CD8-positive, alpha-beta memory T cell (primary cell): ENCODE measurements at places on chromosomes 2 and 18.

DNA sequence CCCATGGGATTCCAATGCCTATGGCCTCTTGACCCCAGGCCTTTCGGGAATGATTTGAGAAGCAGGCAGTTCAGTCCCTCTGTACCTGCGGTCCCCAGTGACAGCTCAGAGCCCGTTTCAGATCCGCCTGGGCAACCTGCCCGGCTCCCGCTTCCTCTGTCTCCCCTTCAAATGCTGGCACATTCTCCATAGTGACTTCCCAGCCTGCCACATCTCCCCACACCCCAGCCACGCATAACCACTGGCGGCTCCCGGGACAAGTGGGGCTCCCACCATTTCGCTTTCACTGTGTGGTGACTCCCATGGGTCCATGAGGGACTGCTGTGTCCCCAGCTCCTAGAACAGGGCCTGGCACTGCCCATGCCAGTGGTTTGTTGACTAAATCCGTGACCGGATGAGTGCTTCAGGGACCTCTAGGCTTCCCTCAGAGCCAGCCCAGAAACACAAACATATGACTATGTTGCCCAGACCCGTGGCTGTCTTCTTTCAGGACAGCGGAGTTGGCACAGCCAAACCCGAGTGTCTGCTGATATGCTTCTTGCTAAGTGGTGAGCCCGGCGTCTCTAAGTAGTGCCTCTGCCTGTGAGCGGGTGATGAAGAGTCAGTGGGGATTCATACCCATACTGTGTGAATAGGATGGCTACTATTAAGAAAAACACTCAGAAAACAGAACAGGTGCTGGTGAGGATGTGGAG, 91.2 kb downstream of the GLI2 start:
- DNase-seq, result no peak

DNA sequence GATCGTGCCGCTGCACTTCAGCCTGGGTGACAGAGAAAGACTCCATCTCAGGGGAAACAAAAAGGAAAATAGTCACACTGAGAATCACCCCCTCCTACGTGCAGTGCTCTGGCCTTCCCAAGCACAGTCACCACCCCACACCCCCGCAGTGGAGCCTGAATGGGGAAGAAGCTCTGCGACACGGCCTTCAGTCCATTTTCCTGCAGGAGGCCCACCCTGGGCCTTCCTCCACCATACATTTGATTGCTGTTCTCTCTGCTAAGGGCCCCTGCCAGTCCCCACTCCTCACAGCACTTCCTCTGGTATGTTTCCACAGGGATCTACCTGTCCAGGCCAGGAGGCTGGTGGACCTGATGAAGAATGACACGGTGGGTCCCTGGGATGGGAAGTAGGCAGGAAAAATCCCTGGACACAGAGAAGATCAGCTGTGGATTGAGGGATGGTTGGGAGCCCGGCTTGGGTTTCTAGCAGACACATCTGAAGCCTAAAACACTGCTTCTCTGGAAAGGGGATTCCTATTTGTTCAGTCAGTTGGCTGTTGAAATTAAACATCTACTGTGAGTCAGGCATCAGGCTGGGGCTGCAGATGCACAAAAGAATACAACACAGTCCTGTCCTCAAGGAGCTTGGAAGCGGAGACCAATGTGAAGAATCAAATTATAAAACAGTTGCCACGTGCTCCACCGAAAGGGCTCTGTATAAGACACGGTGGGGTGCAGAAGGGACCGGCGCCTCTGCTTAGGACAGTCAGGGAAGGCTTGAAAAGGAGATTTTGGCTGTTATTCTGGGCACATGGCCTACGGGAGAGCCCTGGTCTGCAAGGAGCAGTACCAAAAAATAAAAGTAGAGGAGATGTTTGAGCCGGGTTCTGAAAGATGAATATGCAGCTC, 82.2 kb downstream of the PLB1 start:
- DNase-seq, result no peak

DNA sequence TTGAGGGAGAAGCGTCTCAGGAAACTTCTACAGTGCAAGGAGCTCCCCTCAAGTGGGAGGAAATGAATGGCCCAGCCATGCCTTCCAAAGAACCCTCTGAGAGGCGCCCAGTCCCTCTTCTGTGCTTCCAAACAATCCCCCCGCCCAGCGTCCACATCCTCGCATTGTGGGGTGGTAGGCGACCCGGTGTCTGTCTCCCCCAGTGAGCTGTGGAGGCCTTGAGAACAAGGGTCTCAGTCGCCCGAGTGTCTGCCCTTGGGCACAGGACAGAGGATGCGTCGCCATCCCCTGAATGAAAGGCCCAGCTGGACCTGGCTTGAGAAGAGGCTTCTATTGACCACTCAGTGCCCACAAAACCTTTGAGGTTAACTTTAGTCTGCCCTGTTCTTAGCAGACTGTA, 29.7 kb downstream of the INPP5D start:
- DNase-seq, result peak; percentile 20

- no peak for DNase-seq
Observed at GRCh38 chr2:133817680-133818566, 249.7 kb upstream of the NCKAP5 start.

GRCh38 chr18:49061991-49062831, 111.4 kb upstream of the SMAD7 start:
- no peak for DNase-seq

GRCh38 chr2:65377556-65378192, 54.7 kb downstream of the SPRED2 start:
- no peak for DNase-seq

DNA sequence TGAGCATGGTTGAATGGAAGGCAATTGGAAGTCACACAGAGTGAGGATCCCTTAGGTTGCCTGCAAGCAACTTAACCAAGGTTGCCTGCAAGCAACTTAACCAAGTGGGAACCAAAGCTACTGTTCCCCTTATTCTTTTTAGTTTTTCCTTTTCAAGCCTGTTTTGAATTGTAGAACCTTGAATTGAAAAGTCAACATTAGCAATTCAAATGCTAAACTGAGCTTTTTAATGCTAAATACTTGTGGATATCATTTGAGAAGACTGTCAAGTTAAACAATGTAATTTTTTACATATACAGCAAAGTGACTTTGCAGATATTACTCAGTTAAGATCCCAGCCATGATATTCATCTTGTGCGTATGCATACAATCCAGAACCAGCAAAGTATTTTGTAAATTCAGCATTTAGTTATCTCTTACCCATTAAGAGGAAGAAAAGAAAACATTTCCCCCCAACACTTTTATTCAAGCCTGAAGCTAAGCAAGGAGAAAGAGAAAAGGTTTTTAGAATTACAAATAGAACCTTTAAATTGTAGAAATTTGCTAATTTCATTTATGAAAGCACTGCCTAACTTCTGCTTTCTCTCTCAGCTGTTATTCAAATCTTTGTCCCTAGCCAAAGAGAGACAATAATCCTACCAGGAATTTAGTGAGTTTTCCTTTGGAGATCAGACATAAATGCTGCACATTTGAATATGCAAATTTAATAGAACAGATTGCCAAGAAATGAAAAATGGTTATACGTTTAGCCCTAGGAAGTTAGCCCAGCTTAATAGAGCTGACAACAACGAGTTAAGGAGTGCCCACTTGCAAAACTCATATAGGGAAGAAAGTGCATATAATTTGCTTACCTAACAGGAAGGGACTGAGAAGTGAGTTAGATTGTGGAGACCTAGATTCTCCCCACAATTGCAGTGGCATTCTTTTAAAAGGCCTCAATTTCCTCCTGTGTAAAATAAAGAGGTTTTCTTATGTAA, 643.2 kb upstream of the PIK3C3 start:
- DNase-seq, result no peak

- no peak for DNase-seq
Observed at GRCh38 chr18:75047240-75047961, 161.5 kb downstream of the PTGR3 start.

DNA sequence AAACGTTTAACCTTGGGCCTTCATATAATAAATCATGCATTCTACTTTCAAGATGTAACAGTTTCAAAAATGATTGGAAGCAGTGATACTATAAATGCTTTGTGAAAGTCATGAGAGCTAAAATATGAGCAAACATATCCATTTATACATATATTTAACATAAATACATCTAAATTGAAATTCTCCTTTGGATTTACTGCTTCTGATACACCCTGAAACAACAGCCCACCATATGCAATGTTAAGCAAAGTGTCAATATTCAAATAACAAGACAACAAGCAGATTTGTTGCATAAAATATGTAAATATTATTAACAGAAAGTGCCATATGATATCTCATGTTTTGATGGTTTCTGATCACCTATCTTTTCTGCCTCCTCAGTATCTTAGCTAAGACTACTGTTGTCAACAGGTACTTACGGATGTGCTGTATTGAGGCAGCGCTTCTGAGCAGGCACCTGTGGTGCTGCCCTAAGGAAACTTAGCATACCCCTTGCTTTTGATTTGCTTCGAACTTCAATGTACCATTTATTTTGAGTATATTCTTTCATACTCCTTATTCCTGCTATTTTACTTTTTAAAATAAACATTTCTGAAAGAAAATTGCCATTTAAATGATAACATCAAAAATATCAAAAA, 6.1 kb downstream of the FIGN start:
- no peak for DNase-seq

GRCh38 chr18:45998244-45998643, 31.1 kb upstream of the EPG5 start:
- no peak for DNase-seq

- no peak for DNase-seq
Observed at GRCh38 chr18:79850731-79851130, 53.0 kb downstream of the KCNG2 start.

GRCh38 chr2:8116661-8117060, 565.2 kb upstream of the ID2 start:
- no peak for DNase-seq

GRCh38 chr2:238449909-238450417, 23.2 kb downstream of the ASB1 start:
- no peak for DNase-seq

- no peak for DNase-seq
Observed at GRCh38 chr2:3427272-3427671, 47.8 kb downstream of the TRAPPC12 start.

DNA sequence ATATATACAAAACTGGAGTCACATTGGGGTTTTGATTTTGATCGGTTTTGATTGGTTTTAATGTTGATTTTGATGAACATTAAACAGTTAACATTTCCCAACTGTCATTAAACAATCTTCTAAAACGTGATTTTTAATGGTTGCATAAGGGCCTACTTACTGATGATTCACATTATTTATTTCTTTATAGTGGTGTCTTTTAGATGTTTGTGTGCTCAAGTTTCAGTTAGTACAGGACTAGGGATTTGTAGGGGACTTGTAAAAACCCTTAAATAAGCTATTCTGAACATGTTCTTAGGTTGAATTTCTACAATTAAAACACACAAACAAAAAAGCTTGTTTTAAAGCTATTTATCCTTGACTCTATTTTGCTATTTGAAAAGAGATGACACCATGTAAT, 61.6 kb downstream of the TTC21B start:
- no peak for DNase-seq

- DNase-seq, result no peak
Observed at GRCh38 chr2:73610111-73610510, 32.1 kb downstream of the NAT8 start.
